ENCODE measurements at places on chromosomes 13 and 19.

DNA sequence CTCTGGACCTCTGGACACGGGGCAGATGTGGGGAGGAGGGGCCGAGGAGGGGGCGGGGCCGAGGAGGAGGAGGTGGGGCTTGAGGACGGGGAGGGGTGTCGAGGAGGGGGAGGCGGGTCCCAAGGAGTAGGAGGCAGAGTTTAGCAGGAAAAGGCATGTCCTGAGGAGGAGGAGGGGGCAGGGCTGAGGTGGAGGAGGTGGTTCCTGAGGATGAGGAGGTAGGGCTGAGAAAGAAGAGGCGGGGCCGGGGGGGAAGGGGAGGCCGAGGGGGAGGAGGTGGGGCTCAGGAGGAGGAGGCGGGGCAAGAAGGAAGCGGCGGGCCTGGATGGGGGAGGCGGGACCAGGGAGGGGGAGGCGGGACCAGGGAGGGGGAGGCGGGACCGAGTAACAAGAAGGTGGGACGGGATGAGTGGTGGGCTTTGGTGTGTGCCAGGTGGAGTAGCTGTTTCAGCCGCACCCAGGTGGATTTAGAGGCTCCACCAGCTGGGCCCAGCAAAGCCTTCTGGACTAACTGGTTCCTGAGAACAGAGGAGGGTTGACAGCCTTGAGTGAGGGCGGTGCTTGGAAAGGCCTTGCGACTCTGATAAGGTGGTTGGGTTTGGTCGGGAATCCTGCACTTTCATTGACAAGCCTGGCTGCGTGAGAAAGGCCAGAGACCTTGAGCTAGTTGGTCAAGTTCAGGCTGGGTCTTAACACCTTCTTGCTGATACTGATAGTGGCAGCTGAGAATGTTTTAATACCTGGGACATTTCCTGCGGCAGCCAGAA lies 7.7 kb downstream of the TECR start:
- DNase-seq, result peak; percentile 18

- DNase-seq, result peak; percentile 73
Measured at GRCh38 chr19:54684527-54684926, 21.7 kb downstream of the LILRB4 start.

GRCh38 chr13:67228031-67228430 lies 2.1 kb downstream of the PCDH9 start:
- DNase-seq, result no peak

DNA sequence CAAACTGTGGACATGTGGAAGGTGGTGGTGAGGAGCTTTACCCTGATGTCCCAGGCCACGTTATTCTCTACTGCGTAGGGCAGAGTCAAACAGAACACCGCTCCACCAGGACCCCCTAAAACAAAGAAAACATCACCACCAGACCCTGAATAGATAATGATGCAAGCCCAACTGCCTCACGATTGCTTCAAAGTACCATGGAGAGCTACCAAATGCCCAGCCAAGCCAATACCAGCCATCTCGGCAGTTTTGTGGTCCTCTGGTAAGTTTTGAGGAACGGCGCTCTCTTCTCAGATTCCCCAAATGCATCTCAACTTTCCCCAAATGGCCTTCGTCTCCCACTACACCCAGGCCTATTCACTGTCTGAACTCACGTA lies 5.6 kb downstream of the RANBP3 start:
- no peak for DNase-seq

- peak; percentile 49 for DNase-seq
Measured at GRCh38 chr13:39144941-39145533, 106.8 kb downstream of the NHLRC3 start.

GRCh38 chr13:51728972-51729371 lies 75.0 kb downstream of the DHRS12 start:
- peak; percentile 36 for DNase-seq

DNA sequence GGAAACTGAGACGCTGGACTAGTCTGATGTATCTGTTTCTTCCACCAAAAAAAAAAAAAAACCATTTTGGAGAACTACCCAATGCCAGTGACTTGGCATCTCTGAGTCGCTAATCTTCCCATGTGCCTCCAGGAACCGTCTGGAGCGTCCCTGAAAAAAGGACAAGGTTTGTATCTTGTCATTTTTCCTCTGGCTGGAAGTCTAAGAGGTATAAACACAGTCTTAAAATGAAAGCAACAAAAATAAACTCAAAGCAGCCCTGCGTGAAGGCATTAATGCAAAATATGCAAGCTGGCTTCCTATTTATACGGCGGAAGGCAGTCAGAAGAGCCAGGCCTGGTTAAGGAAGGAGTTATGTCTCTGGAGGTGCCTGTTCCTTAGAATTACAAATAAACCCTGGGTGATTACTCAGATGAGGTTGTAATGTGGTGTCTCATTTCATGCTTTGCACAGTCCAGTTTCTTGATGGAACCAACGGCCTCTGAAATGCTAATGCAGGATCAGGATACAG lies 20.3 kb downstream of the ACTN4 start:
- peak; percentile 57 for DNase-seq

GRCh38 chr19:39127812-39128515 lies 2.4 kb downstream of the PAK4 start:
- DNase-seq, result no peak

DNA sequence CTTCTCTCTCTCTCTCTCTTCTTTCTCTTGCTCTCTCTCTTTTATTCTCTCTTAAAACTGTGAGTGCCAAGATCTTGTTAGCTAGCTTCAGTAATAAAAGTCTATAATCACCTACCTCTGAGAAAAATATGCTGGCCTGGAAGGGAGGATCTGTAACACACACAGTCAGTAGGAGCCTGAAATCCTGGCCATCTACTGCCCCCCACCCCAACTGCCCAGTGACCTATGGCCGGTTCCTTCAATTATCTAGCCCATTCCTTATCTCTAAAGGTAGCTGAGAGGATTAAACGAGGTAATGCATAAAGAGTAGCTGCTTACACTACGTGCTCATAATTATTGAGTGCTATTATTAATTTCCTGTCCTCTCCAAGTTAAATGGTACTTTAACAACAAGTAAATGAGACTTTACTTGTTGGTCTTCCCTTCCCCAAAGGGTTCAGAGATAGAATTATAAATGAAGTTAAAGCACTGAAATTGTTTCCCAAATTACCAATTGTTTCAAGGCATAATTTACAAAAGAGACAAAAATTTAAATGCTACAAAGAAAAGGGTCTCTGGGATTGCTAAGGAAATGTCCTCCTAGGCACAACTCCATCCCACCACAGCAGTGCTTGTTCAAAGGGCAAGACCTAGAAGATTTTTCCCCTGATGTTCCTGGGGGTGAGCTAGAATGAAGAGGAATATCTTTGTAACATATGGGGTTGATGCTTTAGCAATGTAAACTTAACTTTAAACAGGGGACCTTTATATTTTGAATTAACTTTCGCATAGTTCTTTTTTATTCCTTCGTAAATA lies 1.8 kb downstream of the LCP1 start:
- no peak for DNase-seq

GRCh38 chr13:34416971-34417380 lies 525.1 kb upstream of the NBEA start:
- no peak for DNase-seq

DNA sequence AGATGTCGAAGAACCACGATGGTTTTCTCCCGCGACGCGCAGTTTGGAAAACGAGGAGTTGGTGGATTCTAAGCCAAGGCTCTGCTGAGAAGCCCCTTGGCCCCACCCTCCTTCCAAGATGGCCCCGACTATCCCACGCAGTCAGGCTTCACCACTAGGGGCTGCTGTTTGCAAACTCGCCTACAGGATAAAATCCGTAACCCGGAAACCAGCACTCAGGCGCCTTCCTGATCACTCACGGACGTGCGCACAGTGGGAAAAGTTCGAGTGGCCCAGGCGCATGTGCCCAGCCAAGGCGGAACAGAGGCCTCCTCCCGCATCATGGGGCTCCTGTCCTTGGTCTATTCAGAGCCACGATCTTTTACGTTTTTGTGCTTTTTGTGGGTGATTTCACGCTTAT lies 19.2 kb upstream of the UQCR11 start:
- peak; percentile 76 for DNase-seq

DNA sequence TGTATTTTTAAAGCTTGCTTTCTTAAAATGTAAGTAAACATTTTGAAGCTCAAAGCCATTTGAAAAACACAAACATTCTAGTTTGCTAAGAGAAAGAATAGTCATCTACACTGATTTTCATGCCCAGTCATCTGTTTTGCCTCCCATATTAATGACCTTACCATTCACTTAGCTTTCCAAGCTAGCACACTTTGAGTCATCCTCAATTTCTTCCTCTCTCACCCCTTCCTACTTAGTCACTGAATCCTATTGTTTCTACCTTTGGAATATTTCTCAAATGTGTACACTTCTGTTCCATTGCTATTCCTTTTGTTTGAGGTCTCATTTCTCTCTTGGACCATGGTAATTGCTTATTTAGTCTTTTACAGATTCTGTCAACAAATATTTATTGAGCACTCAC lies 7.3 kb upstream of the HS6ST3 start:
- no peak for DNase-seq

GRCh38 chr13:50124536-50125303 lies 109.5 kb downstream of the KCNRG start:
- DNase-seq, result peak; percentile 76

DNA sequence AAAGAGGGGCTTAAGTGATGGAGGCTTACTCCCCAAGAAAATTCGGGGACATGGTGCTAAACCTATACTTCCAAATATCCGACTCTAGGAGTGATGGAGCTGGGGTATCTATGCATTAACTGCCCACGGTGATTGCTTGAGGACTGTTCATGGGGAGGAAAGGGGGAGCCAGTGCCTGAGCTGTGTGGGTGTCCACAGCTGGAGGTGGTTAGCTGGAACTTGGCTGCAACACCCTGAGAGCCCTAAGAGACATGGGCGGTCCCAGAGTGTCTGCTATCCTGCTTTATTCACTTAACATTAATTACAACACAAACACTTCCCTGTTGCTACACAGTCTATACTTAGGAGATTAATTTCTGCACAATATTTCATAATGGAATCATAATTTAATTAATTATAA lies 28.1 kb upstream of the POMP start:
- no peak for DNase-seq

- no peak for DNase-seq
Measured at GRCh38 chr19:28314756-28315155, 898.2 kb downstream of the UQCRFS1 start.

- no peak for DNase-seq
Measured at GRCh38 chr13:22014469-22014868, 343.6 kb downstream of the FGF9 start.

DNA sequence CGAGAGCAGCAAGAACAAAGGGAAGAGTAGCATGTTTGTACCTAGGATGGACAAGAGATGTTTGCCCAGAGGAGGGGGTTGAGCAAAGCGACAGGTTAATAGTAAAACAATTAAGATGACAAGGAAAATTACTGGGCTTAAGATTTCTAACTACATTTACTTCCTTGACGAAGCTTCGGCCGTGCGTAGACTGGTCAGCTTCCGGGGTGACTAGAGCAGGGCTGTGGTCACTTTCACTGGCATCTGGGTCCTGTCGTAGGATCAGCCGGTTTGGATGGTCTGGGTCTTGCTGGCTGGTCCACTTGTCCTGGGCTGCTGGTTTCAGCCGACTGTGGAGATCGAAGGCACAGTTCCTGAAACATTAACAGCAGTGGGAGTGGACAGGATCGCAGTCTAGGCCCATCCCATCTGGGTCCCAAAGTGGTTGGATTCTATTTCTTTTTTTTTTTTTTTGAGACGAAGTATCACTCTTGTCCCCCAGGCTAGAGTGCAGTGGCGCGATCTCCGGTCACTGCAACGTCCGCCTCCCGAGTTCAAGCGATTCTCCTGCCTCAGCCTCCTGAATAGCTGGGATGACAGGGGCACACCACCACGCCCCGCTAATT lies 5.0 kb upstream of the BSG start:
- DNase-seq, result peak; percentile 33

GRCh38 chr13:91357613-91358386 lies 10.3 kb downstream of the MIR17HG start:
- no peak for DNase-seq

DNA sequence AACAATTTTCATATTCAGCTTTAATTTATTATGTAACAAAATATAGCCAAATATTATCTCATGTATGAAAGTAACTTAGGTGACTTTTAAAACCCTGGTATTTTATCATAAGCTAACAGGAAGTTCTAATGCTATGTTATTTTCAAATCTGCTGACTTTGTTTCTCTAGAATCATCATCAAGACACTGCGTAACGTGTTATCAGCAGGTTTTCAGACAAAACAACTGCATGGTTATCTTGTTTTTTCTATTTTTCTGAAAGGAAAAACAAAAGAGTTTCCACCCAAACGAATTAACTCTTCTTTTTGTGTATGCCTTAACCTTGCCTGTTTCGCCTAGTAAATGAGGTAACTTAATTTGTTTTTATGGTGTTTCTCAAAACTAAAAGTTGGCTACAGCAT lies 156.3 kb downstream of the TBC1D4 start:
- no peak for DNase-seq

DNA sequence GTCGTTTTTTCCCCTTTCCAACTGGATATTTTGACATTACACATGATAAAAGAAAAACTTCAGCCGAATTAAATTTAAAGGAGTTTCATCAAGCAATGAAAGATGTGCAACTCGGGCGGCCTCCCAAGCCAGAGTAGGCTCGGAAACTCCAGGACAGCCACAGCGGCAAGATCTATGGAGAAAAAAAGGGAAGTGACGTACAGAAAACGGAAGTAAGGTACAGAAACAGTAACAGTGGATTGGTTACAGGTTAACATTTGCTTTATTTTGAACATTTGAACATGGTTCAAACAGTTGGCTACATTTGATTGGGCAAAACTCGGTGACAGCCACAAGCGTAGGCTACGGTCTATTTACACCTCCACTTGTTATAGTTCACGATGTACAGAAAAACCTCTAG lies 30.5 kb upstream of the FAM124A start:
- peak; percentile 35 for DNase-seq

DNA sequence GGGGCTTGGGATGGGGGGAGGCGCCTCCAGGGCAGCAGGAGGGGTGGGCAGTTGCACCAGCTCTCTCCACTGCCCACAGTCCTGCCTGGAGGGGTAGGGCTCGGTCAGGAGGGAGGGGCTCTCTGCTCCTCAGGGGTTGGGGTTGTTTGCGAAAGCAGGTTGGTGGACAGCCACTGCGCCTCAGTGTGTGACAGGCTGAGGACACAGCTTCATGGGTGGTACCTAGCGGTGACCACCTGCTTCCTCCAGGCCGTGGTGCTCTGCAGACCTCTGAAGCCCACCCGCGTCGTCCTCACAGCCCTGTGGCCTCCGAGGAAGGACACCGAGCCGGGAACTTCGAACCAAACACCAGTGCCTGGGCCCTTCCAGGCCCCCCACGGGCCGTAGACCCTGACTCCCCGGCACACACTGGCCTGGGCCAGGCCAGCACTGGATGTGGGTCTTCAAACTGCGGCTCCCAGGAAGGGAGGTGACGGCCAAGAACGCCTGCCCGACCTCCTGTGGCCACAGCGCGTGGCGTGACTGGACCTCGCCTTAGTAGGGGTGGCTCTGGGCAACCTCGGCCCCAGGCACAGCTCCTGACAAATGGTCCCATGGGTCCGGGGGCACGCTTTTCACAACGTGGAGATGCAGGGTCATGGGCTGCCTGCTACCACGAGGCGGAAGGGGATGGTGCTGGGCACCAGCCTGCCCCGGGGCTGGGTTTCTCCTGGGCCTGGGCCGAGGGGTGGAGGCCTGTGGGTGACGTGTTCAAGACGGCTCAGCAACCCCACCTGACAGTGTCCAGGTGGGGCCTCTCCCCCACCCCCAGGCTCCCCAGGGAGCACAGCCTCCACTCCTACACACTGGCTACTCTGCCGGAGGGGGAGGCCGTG lies 173.2 kb downstream of the KDM4B start:
- no peak for DNase-seq

- no peak for DNase-seq
Measured at GRCh38 chr13:98267080-98267912, 90.2 kb upstream of the RNF113B start.

GRCh38 chr13:33178209-33178840 lies 107.2 kb downstream of the STARD13 start:
- no peak for DNase-seq

- no peak for DNase-seq
Measured at GRCh38 chr13:77946522-77946921, 27.9 kb upstream of the EDNRB start.
